ENCODE measurements at places on chromosomes 12 and 14. TPM values are rescaled to one million over a fixed set of nuclear protein-coding genes. Genes with fewer than 3 reads are reported as not detected.

RXYLT1 gene
- 10.2 TPM for total RNA-seq

IAPP gene
- total RNA-seq: not detected

NOVA1 gene
- not detected for total RNA-seq

KRT85 gene
- not detected for total RNA-seq

AHNAK2 gene
- total RNA-seq: not detected

ASCL1 gene
- total RNA-seq: not detected

VRTN gene
- total RNA-seq: not detected

- H3K4me3 ChIP-seq: peak overlapping the region; percentile 69
- no peak overlapping the region for H3K27ac ChIP-seq
- H3K36me3 ChIP-seq: no peaks in the 10 kb centered on the region
- H3K4me1 ChIP-seq: peaks cover 15% of the 10 kb centered on the region
- peaks cover 66% of the 10 kb centered on the region for H3K27me3 ChIP-seq
- peak; percentile 34 for DNase-seq
Measured at GRCh38 chr12:94649349-94650142, 811 bp downstream of the TMCC3 start.

DNA sequence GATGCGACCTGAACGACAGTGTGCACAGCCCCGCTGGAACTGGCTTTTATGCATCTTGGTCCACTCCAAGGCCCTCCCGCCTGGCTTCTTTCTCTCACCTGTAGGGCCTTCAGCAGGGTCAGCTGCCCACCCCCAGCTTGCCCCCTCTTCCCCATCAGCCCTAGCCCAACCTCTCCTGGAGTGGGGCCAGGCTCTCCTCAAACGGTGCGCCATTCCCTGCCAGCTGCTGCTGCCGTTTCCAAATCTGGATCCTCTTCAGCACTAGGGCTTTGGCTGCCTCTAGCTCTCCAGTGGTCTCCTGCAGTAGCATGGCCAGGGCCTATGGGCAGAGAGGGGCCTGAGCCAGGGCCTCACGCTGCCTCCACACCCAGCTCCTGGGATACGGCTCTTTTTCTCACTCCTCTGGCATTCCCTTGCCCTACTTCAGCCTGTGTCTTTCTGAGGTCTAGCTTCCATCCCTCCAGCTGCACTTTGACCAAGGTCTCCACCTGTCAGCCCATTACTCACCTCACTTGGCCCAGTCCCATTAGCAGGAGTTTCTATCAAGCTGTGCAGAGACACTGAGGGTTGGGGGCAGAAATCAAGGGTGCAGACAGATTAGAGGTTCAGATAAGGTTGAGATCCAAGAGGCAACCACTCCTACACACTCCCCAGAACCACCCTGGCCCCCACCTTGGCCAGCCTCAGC lies 5.0 kb downstream of the STAT6 start:
- H3K27ac ChIP-seq: no peak overlapping the region
- no peak for DNase-seq
- peaks cover 46% of the 10 kb centered on the region for H3K36me3 ChIP-seq
- no peaks in the 10 kb centered on the region for H3K27me3 ChIP-seq
- peaks cover 39% of the 10 kb centered on the region for H3K4me1 ChIP-seq

DNA sequence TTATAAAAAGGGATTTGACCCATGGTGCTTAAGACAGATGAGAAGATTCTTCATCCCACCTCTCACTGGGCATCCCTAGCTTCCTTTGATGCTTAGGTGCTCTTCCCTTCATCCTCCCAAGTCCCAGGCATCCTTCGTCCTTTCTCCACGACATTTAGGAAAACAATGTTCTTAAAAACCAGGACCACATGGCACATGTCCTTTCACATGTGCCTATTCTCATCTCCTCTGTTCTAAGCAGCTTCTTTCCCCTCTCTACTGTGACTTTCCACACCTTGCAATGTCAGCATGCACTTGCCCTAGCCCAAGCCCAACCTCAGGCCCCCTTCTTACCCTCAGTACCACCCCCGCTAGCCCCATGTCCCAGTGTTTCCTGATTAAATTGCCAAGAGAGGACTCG lies 12.2 kb downstream of the TPH2 start:
- no peaks in the 10 kb centered on the region for H3K4me1 ChIP-seq
- no peak overlapping the region for H3K4me3 ChIP-seq
- DNase-seq: no peak
- H3K27me3 ChIP-seq: peaks cover 37% of the 10 kb centered on the region
- H3K36me3 ChIP-seq: no peaks in the 10 kb centered on the region

- peaks cover 3% of the 10 kb centered on the region for H3K27me3 ChIP-seq
- H3K4me1 ChIP-seq: no peaks in the 10 kb centered on the region
- H3K27ac ChIP-seq: no peak overlapping the region
- DNase-seq: no peak
- H3K36me3 ChIP-seq: no peaks in the 10 kb centered on the region
- H3K4me3 ChIP-seq: no peak overlapping the region
Measured at GRCh38 chr12:15851045-15851620, 31.1 kb upstream of the STRAP start.

GRCh38 chr14:44962334-44963043 lies 499 bp downstream of the TOGARAM1 start:
- peaks cover 13% of the 10 kb centered on the region for H3K36me3 ChIP-seq
- H3K4me3 ChIP-seq: no peak overlapping the region
- peaks cover 61% of the 10 kb centered on the region for H3K4me1 ChIP-seq
- no peaks in the 10 kb centered on the region for H3K27me3 ChIP-seq
- no peak overlapping the region for H3K27ac ChIP-seq

- no peak overlapping the region for H3K4me3 ChIP-seq
- no peaks in the 10 kb centered on the region for H3K4me1 ChIP-seq
- H3K36me3 ChIP-seq: no peaks in the 10 kb centered on the region
- H3K27me3 ChIP-seq: no peaks in the 10 kb centered on the region
- no peak for DNase-seq
Measured at GRCh38 chr14:53285821-53286220, 132.7 kb upstream of the DDHD1 start.

DNA sequence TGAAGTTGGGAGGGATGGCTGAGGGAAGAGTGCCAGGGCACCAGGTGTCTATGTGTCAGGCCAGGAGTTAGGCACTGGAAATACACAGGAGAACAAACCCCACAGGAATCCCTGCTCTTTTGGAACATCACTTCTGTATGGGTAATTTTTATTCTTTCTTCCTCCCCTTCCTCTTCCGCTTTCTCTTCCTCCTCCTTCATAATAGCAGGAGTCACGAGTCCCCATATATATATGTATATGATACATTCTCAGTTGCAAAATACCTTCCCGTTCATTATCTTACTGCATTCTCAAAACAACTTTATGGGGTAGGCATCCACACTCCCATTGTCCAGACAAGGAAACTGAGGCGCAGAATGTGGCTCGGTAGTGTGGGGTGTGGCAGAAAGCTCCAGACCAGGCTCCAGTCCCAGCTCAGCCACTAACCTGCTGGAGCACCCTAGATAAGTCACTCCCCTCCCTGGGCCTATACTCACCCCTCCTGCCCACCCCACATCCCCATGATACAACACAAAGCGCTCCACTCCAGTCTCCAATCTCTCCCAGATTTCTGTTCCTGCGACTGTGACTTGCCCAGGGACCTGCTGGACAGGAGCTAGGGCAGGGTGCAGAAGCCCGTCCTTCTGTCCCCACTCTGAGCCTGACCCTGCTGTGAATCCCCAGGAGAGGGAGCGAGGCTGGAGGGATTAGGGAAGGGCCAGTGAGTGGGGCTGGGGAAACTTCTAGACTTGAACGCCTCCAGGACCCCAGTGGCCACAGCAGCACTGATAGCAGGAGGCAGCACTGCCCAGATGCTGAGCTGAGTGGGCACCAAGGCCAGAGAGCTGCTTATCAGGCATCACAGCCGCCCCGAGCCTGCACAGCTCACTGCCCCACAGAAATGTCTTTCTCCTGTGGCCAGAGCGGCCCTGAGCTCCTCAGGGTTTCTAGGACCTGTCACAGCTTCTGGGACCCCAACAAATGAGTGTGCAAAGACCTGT lies 1.4 kb upstream of the AQP2 start:
- H3K27ac ChIP-seq: no peak overlapping the region
- peaks cover 25% of the 10 kb centered on the region for H3K4me1 ChIP-seq
- no peak for DNase-seq
- no peaks in the 10 kb centered on the region for H3K36me3 ChIP-seq
- H3K4me3 ChIP-seq: no peak overlapping the region

DNA sequence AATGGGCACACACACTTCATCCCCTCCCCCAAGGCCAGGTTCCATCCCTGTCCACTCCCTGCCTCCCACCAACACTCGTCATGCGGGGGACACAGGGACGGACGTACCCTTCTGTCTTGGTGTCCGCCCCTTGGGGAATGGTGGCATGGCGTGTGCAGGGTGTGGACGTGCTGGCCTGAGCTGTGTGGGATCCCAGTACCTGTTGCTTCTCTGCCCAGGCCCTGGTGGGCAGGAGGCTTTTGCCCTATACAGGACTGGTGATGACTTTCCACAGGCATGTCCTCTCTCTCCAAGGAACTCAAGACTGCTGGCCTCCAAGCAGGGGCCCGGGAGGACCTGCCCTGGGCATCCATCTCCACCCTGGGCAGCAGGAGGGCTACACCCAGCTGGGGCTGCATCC lies 195.8 kb upstream of the PRMT8 start:
- H3K4me1 ChIP-seq: peaks cover 6% of the 10 kb centered on the region
- H3K27me3 ChIP-seq: peaks cover 3% of the 10 kb centered on the region
- H3K27ac ChIP-seq: no peak overlapping the region
- H3K4me3 ChIP-seq: no peak overlapping the region

GRCh38 chr12:68264857-68265256 lies 11.5 kb upstream of the IL22 start:
- no peak overlapping the region for H3K27ac ChIP-seq
- peaks cover 49% of the 10 kb centered on the region for H3K4me1 ChIP-seq
- no peak for DNase-seq
- H3K4me3 ChIP-seq: no peak overlapping the region
- peaks cover 54% of the 10 kb centered on the region for H3K27me3 ChIP-seq

DNA sequence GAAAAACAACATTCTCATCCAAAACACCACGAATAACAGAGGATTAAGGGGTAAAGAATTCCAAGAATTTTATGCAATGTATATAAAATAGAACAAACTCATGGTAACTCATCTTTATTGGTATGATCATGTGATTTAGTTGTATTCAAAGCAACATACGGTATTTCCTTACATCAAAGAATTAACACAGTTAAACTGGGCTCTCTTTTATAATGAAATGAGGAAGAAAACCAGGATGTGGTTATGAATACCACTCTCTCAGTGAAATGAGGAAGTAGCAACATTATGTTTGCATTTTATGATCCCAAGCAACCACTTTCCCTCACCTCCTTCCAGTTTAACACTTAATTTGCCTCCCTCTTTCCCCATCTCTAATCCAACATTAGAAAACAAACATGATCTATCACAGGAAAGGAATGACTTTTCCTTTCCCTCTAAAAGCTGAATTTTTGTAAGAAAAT lies 22.9 kb downstream of the SPTLC2 start:
- peaks cover 57% of the 10 kb centered on the region for H3K4me1 ChIP-seq
- H3K36me3 ChIP-seq: peaks cover 35% of the 10 kb centered on the region
- H3K27me3 ChIP-seq: no peaks in the 10 kb centered on the region
- H3K4me3 ChIP-seq: peak overlapping the region; percentile 36

- DNase-seq: no peak
- no peaks in the 10 kb centered on the region for H3K36me3 ChIP-seq
- no peak overlapping the region for H3K27ac ChIP-seq
- H3K27me3 ChIP-seq: peaks cover 1% of the 10 kb centered on the region
- H3K4me3 ChIP-seq: no peak overlapping the region
- H3K4me1 ChIP-seq: peaks cover 47% of the 10 kb centered on the region
Measured at GRCh38 chr12:122722387-122722786, 5.8 kb upstream of the HCAR3 start.

DNA sequence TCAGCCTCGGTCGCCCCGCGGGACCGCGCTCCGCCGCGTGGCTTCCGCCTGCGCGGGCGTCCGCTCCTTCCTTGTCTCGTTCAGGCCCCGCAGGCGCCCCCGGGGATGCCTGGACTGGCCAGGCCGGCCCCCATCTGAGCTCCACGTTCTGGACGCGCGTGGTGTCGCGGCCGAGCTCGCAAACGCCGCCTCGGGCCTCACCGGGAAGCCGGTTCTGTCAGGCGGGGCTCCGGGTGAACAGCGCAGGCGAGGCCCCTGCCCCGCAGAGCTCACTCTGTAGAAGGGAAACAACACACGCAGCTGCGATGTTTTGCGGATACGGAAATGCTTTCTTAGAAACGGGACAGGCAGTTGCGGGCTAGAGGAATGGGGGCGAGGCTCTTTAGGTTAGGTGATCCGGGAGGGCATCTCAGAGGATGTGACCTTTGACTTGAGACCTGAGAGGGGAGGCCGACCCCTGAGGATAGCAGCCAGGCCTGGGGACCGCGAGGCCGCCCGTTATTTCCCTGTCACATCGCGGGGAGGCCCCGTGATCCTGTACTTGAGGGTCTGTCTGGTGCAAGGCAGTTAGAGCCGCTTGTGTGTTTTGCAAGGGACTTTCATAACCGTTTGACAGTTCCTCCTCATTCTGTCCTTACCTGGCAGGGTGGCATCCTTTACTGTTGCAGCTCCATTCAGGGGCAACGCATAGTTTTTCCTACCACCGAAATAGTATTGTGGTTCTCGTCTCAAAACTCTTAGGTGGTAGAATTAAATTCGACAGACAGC lies 584 bp downstream of the VRK1 start:
- H3K27me3 ChIP-seq: peaks cover 6% of the 10 kb centered on the region
- peak; percentile 58 for DNase-seq

DNA sequence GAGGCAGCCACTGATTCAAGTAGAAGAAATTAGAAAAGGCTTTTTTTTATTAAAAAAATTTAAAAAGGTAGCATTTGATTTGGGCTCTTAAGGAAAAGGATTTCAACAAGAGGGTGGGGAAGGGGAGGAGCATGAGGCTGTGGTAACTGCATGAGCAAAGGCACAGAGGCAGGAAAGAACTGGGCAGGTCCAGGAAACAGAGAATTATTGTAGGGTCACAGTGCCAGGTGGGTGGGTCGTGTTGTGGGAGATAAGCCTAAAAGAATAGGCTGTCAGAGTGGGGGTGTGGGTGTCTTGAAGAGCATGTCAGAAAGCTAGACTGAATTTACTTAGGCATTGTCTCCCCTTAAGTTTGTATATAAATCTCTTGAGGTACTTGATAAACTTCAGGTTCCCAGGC lies 7.8 kb downstream of the LIMA1 start:
- H3K4me1 ChIP-seq: peaks cover 14% of the 10 kb centered on the region
- no peaks in the 10 kb centered on the region for H3K36me3 ChIP-seq
- H3K27me3 ChIP-seq: peaks cover 2% of the 10 kb centered on the region
